ENCODE measurements at places on chromosomes 1 and 21.

GRCh38 chr1:229693129-229693900, 67.3 kb downstream of the URB2 start:
- no peak for DNase-seq

GRCh38 chr1:198604975-198605374, 33.9 kb upstream of the PTPRC start:
- no peak for DNase-seq

DNA sequence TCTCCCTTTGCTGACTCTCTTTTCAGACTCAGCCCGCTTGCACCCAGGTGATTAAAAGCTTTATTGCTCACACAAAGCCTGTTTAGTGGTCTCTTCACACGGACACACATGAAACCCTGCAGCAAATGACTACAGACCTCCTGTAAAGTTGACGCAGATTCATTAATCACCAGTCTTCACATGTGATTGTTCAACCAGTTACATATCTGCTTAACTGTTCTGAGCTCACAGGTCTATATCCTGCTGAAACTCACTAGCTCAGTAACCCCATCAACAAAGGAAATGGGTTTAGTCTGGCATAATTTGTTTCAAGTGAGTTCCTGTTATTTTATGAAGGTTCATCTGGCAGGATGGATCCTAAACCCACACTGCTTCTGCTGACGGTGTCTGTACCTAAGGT, 68.4 kb upstream of the GJA8 start:
- DNase-seq, result no peak

- DNase-seq, result no peak
These were observed 13.5 kb downstream of the TNFRSF1B start for GRCh38 chr1:12180315-12180714.

- no peak for DNase-seq
These were observed 1074.3 kb downstream of the TTLL7 start for GRCh38 chr1:82924666-82925065.

GRCh38 chr21:23858878-23859277, 1748.4 kb downstream of the MRPL39 start:
- no peak for DNase-seq

- DNase-seq, result no peak
These were observed 35.2 kb downstream of the RGL1 start for GRCh38 chr1:183840140-183840539.

- no peak for DNase-seq
These were observed 116.3 kb downstream of the DAB1 start for GRCh38 chr1:57307392-57308170.

- no peak for DNase-seq
These were observed 310.6 kb downstream of the SEC16B start for GRCh38 chr1:177659281-177659680.

DNA sequence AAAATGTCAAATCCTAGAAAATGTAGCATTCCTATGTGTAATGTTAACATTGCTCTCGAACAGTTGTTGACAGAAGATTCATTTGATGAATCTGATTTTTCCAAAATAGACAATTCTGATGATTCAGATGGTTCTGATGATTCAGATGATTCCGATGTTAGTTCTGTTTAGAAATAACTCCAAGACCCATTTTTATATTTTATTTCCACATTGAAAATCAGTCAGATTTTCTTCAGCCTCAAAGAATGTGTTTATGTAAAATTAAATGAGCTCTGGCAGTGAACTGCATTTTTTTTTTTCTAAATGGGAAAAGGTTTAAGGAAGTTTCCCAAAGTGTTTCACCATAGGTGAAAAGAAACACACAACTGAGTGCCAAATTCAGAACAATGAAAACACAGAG, 136.5 kb downstream of the TSEN15 start:
- no peak for DNase-seq

DNA sequence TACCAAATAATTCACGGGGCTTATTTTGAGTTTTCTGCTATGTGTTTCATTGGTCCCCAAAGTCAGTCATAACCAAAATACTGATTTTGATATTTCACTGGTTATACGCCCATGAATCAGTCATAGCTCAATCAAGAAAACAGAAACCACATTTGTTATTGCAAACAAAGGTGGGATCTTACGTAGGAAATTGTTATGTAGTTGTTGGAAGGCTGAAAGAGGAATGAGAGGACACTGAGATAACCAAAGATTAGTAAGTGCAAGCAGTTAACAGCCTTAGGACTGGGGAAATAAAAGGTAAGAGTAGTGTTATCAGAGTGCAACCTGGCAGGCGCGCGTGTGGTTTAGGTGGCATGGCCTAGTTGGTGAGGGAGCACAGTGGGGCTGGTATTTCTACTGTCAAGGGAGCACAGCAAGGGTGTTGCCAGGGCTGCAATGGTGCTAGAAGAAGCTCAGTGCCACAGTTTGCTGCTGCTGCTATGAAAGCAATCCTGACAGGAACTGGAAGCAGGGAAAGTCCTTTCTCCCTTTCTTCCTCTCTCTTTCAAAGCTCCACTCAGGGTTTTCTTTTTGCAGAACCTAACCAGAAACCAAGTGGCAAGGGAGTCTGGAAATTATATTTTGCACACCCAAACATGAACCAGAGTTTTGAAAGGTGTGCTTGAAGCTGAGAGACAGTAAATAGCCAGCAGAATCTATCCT, 33.7 kb downstream of the RTCA start:
- no peak for DNase-seq

GRCh38 chr1:31704271-31705079, 658 bp upstream of the COL16A1 start:
- DNase-seq, result no peak

GRCh38 chr1:191460234-191460633, 698.0 kb upstream of the RGS18 start:
- DNase-seq, result no peak

- no peak for DNase-seq
These were observed 5.1 kb downstream of the NLRP3 start for GRCh38 chr1:247421074-247421473.

- DNase-seq, result no peak
These were observed 429.9 kb upstream of the ZRANB2 start for GRCh38 chr1:71510725-71511124.

GRCh38 chr1:31666263-31666963, 21.7 kb upstream of the PEF1 start:
- DNase-seq, result no peak

GRCh38 chr1:160718210-160718609, 6.6 kb upstream of the CD48 start:
- DNase-seq, result no peak

DNA sequence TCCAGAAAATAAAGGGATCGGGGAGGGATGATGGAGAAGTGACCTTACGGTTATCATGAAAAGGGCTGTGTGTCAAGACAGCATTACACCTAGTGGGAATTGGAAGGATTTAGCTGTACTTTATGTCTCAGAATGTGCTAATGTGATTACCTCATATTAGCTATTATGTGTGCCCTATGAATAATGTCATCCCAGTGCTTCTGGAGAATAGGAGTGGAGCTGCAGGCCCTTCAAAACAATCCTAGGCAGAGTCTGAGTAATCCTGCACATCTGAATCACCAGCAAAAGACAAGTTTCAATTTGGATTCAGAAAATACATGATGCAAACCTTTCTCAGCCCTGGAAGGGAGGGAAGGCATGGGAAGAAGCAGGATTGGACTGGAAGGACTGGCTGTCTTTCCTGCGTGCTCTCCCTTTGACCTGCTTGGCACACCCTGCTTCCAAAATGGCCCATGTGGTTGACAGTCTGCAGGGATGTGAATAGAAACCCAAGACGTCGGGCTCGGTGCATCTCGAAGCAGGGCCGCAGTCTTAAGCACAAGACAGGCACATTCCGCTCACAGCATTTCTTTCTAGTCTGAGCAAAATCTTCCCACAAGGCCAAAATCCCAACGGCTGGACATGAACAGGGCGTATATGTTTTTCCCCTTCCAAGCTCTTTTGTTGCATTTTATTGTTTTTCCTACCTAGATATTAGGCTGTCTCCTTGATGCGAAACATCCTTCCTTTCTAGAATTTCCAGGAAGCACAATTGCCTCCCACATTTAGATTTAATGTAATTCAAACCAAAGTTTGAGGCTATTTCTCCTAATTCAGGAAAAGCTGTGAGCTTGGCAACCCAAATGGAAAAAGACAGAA, 54.3 kb upstream of the TARBP1 start:
- DNase-seq, result peak; percentile 83

DNA sequence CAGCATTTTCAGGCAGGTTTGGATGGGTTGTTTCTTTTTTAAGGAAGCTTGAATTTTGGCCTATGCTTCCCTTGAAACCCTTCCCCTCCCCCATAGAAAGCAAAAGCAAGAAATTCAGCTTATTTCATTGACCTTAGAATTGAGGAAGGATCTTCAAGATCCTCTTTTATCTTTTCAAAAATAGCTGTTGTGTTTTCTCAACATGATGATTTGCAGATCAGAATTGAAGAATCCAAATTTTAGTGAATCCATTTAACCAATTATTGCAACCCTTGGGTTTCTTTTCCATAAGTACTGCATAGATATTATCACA, 73.7 kb downstream of the LRRC8C start:
- DNase-seq, result no peak

- no peak for DNase-seq
These were observed 14.9 kb upstream of the HJV start for GRCh38 chr1:146036241-146036964.

DNA sequence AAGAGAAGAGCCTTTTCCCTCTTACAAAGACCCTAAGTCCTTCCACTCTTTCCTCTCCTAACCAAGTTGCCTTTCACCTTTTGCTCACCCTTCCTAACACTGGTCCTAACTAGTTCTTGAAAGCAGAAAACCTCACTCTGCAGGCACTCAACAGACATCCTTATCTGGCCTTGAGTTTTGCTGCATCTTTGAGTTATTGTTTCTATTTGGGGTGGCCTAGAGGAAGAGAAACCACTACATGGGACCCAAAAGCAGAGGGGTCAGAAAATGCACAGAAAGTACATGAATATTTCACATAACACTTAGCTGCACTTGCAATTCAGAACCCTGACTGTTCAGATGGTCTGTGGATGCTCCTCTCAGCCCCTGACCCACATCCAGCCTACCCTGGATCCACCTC, 178.3 kb upstream of the SYT6 start:
- DNase-seq, result no peak

DNA sequence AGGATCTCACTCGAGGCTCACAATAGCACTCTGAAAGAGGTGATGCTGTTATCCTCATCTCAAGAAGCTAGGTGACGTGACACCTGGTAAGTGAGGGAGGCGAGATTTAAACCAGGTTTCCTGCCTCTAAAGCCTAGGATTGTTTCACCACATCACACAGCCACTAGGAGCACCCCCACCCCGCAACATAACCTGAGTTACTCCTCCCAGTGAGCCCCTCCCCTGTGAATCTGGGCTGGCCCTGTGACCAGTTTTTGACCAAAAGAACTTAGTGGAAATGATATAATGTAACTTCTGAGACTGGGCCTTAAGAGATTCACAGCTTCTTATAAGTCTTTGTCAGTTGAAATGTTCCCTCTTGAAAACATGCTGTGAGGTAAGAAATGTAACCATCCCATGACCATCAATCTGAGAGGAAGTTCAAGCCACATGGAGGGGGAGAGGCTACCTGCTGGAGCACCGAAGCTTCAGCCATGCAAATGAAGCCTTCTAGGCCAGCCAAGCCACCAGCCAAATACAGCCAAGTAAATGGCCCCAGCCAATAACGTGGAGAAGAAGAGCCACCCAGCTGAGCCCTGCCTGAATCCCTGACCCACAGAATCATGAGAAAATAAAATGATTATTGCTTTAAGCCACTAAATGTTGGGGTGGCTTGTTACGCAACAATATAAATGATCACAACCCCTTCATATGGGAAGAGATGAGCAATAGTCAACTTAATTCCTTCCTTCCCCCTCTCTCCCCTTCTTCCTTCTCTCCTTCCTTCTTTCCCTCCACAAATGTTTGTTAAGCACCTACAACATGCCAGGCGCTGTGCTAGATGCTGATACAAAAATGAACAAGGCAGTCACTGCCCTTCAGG, 61.0 kb upstream of the FAM20B start:
- no peak for DNase-seq

GRCh38 chr1:78054559-78054958, 8.8 kb downstream of the GIPC2 start:
- no peak for DNase-seq

- peak; percentile 80 for DNase-seq
These were observed 2.9 kb upstream of the CCN1 start for GRCh38 chr1:85577419-85578320.

DNA sequence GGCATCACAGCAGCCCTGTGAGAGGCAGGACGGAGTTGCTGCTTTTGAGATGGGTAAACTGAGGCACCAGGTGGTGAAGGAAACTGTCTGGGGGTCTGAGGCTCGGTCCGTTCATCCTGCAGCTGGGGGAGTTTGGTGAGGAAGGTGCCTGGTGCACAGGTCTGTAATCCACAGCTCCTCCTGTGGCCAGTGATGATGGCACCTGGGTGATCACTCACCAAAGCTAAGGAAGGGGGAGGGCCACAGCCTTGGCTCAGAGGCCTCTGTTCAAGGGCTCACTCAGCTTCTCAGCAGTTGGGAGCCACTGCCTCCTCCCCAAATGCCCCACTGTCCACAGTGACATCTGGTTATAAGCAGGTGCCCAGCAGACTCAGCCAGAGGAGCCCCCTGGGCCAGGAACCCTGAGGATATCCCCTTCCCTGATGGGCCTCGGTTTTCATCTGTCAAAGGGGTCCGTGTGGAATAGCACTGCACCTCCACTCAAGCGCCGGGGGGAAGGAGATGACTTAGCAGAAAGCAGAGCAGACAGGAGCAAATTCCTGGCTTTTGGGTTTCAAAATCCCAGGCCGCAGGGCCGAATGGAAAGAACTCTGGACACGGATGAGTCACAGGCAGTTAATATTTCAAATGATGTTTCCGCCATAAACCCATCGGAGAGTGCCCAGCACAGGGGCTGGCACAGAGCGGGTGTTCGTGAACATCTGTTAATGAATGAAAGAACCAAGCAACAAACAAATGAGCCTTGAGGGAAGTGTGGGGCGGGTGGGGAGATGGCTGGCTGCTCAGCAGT, 82.8 kb downstream of the DMRTB1 start:
- no peak for DNase-seq

GRCh38 chr1:16207318-16208269, 4.9 kb downstream of the ARHGEF19 start:
- no peak for DNase-seq

DNA sequence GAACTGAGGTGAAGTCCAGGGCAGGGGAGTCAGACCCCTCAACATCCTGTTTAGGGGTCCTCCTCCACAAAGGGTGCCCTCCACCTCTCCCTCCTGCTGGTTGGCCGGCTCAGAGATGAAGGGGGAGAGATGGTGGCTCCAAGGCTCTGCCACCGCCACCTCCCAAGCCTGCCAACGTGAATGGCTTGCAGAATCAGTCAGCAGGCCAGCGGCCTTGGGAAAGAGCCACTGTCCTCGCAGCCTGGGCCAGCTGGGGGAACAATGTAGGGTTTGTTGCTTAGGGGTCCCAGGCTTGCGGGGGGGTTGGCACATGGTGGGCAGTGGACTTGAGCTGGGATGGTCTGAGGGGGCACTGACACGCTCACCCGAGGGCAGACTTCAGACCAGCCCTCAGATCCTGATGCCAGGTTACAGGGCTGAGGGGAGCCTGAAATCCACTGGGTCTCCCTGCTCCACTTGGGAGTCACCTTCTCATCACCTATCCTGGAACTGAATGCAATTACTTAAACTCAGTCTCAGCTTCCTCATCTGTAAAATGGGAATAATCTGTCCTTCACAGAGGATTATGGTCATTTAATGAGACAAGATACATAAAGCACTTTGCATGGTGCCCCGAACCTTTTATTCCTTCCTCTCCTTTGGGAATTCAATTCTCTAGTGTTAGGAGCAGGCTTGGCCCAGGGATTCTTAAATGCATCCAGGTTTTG, 8.3 kb downstream of the GPR37L1 start:
- DNase-seq, result no peak

Measured in right forelimb (tissue), 1 donor.